ENCODE measurements at places on chromosomes 1 and 21.

- no peak for DNase-seq
Observed at GRCh38 chr1:903305-903704, 20.4 kb upstream of the SAMD11 start.

- DNase-seq: no peak
Observed at GRCh38 chr1:220157738-220158137, 63.8 kb downstream of the IARS2 start.

DNA sequence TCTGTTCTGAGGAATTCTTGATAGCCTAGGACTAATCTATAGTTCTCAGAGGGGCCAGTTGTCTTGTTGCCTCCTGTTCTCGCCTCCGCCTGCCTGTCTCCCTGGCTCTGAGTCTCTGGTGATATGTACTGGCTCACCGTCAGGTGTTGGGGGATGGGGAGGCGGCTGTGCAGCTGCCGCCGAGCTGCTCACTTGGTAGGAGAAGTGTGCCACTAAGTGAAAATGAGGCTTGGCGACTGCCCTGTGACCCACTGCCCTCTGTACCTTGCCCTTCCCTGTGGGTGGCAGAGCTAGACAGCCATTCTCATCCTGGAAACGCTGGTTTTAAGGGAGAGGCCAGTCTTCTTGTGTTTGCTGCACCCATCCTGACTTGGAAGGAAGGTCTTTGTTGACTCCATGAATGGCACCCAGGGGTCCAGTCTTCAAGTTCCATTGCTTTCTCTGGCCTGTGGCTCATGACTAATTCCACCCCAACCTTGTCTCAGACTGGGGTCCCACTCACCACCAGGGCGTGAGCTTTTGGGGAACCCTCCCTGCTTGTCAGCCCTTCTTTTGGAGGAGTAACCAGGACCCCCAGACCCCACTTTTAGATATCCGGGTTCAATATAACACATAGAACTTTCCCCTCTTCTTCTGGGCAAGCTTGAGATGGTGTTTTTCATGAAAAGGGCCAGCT lies 120.6 kb downstream of the CACNA1E start:
- no peak for DNase-seq

DNA sequence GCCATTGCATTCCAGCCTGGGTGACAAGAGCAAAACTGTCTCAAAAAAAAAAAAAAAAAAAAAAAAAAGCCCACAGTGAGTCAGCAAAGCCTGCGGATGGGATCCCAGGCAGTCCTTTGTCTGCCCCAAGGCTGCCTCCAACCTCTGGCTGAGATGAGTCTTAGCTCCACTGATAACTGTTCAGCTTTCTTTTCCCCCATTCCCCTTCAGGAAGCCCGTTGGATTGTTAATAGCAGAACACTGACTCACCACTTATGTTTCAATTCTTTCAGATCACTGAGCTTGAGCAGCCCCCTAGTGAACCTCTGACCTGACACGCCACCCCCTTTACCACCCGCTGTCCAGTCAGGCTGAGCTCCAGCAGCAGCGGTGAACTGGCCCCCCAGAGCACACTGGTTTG lies 57.5 kb downstream of the ERG start:
- no peak for DNase-seq

DNA sequence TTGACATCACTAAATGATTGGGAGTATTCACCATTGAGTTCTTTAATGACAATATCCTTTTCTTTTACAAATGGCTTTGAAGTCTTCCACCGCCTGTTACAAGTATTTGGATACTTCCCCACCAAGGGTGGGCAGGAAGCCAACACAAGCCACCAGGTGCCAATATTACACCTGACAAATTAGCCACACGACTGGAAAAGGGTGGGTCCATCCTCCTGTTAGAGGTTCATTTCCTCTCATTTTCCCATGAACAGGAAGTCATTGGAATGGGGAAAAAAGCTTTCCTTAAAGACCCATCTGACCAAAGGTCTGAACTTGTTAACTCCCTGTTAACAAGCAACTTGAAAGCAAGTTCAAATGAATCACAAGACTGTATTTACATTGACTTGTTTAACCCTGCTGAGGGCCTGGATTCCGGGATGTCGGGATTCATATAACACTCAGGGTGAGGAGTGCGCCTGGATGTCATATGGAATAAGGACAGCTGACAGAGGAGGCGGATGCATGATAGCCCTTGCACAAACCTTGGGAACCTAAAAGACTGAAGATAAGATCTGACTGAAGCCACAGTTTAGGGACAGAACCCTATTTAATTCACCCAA lies 40.5 kb upstream of the PROX1 start:
- no peak for DNase-seq
